H1 (cell line): ENCODE measurements at places on chromosomes 5 and 9. TPM values are rescaled to one million over a fixed set of nuclear protein-coding genes. Genes with fewer than 3 reads are reported as not detected.

- no peak overlapping the region for H3K27ac ChIP-seq
- DNase-seq = no peak
- H3K36me3 ChIP-seq = no peaks in the 10 kb centered on the region
- no peaks in the 10 kb centered on the region for H3K27me3 ChIP-seq
- H3K4me3 ChIP-seq = no peak overlapping the region
These were observed 64.7 kb downstream of the FRMD3 start for GRCh38 chr9:83473488-83473971.

GRCh38 chr9:35962126-35962906 is 4.4 kb upstream of the OR2S2 start:
- H3K27me3 ChIP-seq = no peaks in the 10 kb centered on the region
- H3K36me3 ChIP-seq = no peaks in the 10 kb centered on the region

Gene FOXI1
- total RNA-seq = not detected in 2 replicates

Gene DROSHA
- total RNA-seq = 122 and 124 TPM in 2 replicates

GRCh38 chr5:16784088-16784487 is 152.0 kb downstream of the MYO10 start:
- no peak overlapping the region for H3K27ac ChIP-seq
- H3K4me1 ChIP-seq = no peaks in the 10 kb centered on the region
- no peak for DNase-seq
- no peaks in the 10 kb centered on the region for H3K27me3 ChIP-seq
- no peak overlapping the region for H3K4me3 ChIP-seq

Gene SLC45A2
- not detected in 2 replicates for total RNA-seq

Gene CBY3
- 0.39 and 1.4 TPM in 2 replicates for total RNA-seq

DNA sequence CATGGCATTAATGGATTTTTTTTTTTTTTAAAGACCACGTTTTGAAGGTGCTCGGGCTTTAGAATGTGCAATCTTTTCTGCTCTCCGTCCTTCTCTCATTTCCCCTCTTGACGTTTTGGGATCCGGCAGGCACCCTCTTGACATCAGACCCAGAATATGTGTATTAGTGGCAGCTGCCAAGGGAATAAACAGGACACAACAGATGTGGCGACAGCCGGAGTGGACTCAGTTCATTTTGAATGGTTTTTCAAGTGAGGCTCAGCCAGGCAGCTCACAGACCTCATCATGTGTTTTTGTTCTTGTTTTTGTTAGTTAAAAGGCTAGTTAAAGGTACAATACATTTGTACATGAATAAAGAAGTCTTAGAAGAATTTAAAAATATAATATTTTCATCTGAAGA is 365.0 kb upstream of the SEMA6A start:
- no peaks in the 10 kb centered on the region; the same call in 1 of the 2 replicates for H3K27me3 ChIP-seq
- no peak overlapping the region for H3K27ac ChIP-seq
- H3K4me1 ChIP-seq = peaks cover 3% of the 10 kb centered on the region
- no peak overlapping the region for H3K4me3 ChIP-seq

Gene SLC31A2
- 1.5 and 2.0 TPM in 2 replicates for total RNA-seq

Gene LCNL1
- 0.15 TPM in 1 of 2 replicates, not detected in the other for total RNA-seq

DNA sequence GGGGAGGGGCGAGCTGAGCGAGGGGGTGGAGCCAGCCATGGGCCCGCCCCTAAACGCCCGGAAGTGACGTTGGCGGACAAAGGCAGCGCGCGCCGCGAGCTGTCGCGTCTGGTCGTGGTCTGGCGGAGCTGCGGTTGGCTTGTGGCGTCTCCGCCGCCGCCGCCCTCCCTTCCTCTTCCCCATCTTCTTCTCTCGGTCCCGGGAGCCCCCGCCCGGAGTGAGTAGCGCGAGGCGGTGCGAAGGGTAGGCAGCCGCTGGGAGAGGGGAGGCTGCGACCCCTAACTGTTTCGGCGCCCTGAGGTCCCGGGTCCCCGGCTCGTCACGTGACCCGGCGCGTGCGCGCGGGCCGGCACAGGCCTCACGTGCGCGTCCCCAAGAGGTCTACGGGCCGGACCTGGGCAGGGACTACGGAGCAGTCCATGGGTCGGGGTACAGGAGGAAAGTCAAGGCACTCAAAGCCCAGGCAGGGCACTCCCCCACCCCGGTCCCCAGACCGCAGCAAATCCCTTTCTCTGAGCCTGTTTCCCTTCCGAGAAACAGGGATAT is at the start of gene NTMT1:
Gene NTMT1 (plus strand): TSS at position 85 of the 546 bp plus-strand sequence. CDS start 6,541 bp downstream, outside the sequence.
- peak within 1 kb of the TSS; percentile 92 for H3K4me3 ChIP-seq
- H3K27ac ChIP-seq = peak within 1 kb of the TSS; percentile 88
- DNase-seq = peak; percentile 98
- peaks cover 9% of the 10 kb centered on the region for H3K27me3 ChIP-seq
- H3K36me3 ChIP-seq = no peaks in the 10 kb centered on the region
- peaks cover 10% of the 10 kb centered on the region for H3K4me1 ChIP-seq

- DNase-seq = no peak
- H3K4me1 ChIP-seq = peaks cover 77% of the 10 kb centered on the region
- H3K27me3 ChIP-seq = no peaks in the 10 kb centered on the region
- no peak overlapping the region for H3K27ac ChIP-seq
- no peak overlapping the region for H3K4me3 ChIP-seq
These were observed 22.6 kb upstream of the NOTCH1 start for GRCh38 chr9:136568288-136569081.

DNA sequence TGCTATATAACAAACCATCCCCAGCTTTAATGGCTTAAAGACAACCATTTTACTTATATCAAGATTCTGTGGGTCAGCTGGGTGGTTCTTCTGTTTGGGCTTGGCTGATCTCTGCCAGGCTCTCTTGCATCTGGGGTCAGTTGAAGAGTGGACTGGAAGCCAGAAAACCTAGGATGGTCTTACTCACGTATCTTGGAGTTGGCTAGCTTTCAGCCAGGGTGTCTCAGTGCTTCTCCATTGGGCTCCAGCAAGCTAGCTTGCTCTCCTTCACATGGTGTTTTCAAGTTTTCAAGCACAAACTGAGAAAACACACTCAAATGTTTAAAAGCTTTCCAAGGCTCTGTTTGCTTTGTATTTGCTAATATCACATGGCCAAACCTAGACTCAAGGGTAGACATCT is 146.8 kb downstream of the PIK3R1 start:
- DNase-seq = no peak
- no peak overlapping the region for H3K4me3 ChIP-seq
- no peaks in the 10 kb centered on the region for H3K4me1 ChIP-seq
- no peaks in the 10 kb centered on the region for H3K36me3 ChIP-seq
- H3K27ac ChIP-seq = no peak overlapping the region

GRCh38 chr5:149679876-149680809 is 50.0 kb upstream of the PPARGC1B start:
- H3K36me3 ChIP-seq = no peaks in the 10 kb centered on the region
- H3K4me1 ChIP-seq = no peaks in the 10 kb centered on the region
- no peak overlapping the region for H3K27ac ChIP-seq
- no peak for DNase-seq

- DNase-seq = no peak
- no peak within 1 kb of the TSS for H3K27ac ChIP-seq
- H3K4me3 ChIP-seq = no peak within 1 kb of the TSS
- no peaks in the 10 kb centered on the region for H3K27me3 ChIP-seq
- no peaks in the 10 kb centered on the region for H3K36me3 ChIP-seq
These were observed at the start of gene PCDHA7 for GRCh38 chr5:140833993-140834392. PCDHA7 (plus strand) TSS chr5:140834269; CDS start chr5:140834384, 115 bp downstream.

GRCh38 chr9:12739014-12739652 is 35.7 kb upstream of the LURAP1L start:
- no peaks in the 10 kb centered on the region for H3K4me1 ChIP-seq
- no peak overlapping the region for H3K4me3 ChIP-seq
- H3K27ac ChIP-seq = no peak overlapping the region
- H3K27me3 ChIP-seq = no peaks in the 10 kb centered on the region

DNA sequence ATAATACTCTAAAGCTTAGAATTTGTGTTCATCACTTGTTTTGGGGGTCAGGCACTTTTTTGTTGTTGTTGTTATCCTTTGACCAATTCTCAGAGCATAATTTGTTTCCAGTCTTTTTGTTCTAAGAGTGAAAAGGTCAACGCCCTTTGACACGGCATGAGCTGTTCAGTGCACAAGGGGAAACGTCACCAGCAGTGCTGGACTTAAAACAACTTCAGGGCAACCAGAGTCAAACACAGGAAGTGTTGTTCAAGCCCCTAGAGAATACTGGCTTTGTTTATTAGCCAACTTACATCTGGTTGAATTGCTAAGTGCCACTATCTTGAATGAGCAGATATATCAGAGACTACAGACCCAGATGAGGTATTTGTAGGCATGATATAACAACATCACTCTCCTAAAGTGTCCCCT is 368.9 kb downstream of the TMEM161B start:
- H3K36me3 ChIP-seq = no peaks in the 10 kb centered on the region
- H3K4me3 ChIP-seq = no peak overlapping the region

GRCh38 chr9:134024828-134025605 is at the start of gene BRD3OS:
BRD3OS (plus strand) TSS chr9:134025481; CDS start chr9:134026748, 1,267 bp downstream.
- no peaks in the 10 kb centered on the region for H3K27me3 ChIP-seq
- DNase-seq = peak; percentile 88
- H3K27ac ChIP-seq = no peak within 1 kb of the TSS
- H3K36me3 ChIP-seq = no peaks in the 10 kb centered on the region
- peak within 1 kb of the TSS; percentile 85 for H3K4me3 ChIP-seq

DNA sequence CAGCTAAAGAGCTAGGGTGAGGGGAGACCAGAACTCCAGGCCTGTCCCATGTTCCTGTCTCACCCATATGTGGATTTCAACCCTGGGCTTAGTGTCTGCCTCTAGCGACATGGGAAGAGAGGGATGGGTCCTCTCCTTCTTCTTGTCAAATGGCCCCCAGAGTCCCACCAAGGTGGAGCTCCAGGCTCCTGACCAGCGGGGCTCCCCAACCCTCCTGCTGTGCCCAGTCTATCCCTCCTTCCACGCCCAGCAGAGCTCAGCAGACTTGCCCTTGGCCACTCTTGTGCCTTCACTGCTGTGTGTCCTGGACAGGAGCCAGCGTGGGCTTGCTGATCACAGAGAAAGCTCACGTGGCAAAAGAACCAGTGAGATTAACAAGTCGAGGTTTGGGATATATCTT is 123.0 kb upstream of the GABRP start:
- H3K4me3 ChIP-seq = no peak overlapping the region
- H3K27ac ChIP-seq = no peak overlapping the region
- DNase-seq = no peak
- no peaks in the 10 kb centered on the region for H3K27me3 ChIP-seq

Gene HTR4
- total RNA-seq = not detected in 2 replicates

DNA sequence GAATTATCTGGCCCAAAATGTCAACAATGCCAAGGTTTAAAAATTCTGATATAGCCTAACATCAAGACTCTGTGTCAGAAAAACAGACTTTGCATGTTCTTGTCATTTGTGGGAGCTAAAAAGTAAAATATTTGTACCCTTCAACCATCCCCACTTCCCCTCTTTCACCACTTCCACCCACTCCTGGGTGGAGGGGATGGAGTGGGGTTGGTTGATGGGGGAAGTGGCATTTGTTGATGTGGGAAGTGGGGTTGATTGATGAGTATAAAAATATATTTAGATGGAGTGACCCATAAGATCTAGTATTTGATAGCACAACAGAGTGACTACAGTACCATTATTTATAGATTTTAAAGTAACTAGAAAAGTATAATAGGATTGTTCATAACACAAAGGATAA is 55.0 kb upstream of the C9orf72 start:
- no peak overlapping the region for H3K27ac ChIP-seq
- H3K36me3 ChIP-seq = no peaks in the 10 kb centered on the region
- no peak for DNase-seq
- peaks cover 4% of the 10 kb centered on the region; the same call in 1 of the 2 replicates for H3K4me1 ChIP-seq
- no peaks in the 10 kb centered on the region for H3K27me3 ChIP-seq

Gene FABP6
- 3.6 and 4.8 TPM in 2 replicates for total RNA-seq

GRCh38 chr9:127417131-127418036 is 6.8 kb upstream of the ZNF79 start:
- no peaks in the 10 kb centered on the region for H3K36me3 ChIP-seq
- H3K27me3 ChIP-seq = no peaks in the 10 kb centered on the region
- H3K27ac ChIP-seq = no peak overlapping the region
- no peak for DNase-seq
- peaks cover 2% of the 10 kb centered on the region; the same call in 1 of the 2 replicates for H3K4me1 ChIP-seq

Gene DMRT1
- total RNA-seq = not detected in 2 replicates

DNA sequence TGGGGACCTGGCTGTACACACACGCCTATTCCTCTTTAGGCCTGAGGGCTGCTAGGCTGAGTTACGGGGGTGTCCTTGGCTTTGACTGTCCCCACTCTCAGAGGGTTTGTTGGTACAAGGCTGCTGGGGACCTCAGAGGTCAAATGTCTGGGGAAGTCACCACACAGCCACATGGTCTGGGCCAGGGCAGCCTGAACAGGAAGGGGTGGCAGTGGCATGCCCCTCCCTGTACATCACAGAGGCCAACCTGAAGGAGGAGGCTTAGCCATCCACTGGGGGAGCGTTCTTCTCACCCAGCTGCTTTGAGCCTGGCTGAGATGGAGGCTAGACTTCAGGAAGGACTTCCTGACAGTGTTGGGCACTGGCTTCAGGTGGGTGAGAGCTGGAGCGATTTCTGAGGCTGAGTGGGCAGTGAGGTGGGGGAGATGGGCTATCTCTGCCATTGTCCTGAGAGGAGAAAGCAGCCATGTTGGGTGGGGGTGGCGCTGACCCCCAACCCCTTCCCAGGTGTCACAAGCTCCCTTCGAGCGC is 36.3 kb downstream of the CXXC5 start:
- no peak overlapping the region for H3K4me3 ChIP-seq
- H3K27ac ChIP-seq = no peak overlapping the region
- H3K27me3 ChIP-seq = no peaks in the 10 kb centered on the region
- DNase-seq = no peak
- H3K4me1 ChIP-seq = peaks cover 46% of the 10 kb centered on the region
- peaks cover 9% of the 10 kb centered on the region; the same call in 1 of the 2 replicates for H3K36me3 ChIP-seq

Gene ISL1
- total RNA-seq = 0.19 TPM in 1 of 2 replicates, not detected in the other

DNA sequence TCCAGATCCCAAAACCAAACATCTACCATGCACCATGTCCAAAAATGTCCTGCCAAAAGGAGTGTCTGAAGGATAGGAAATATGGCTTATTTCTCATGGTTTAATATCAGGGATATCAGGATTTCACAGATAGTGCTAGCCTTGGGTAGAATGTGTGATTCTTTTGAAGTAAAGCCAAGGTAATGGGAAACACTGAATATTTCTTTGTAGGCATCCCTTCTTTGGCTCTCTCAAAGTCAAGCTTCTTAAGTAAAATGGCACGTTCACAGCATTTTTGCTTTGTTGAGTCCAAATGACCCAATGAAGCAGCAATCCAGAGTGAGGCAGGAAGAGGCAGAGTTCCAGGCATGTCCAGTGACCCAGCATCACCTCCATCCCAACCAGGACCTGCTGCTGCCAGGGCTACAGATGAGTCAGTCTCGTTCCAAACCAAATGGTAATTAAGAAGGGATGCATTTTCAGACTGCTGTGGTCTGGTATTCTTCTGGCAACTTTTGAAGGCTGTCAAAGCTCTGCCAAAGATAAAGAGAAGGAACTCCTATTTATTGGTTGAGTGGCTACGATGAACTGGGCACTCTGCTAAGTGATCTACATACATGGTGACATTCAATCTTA is 678.8 kb upstream of the KLF4 start:
- H3K4me1 ChIP-seq = peaks cover 4% of the 10 kb centered on the region; the same call in 1 of the 2 replicates
- no peaks in the 10 kb centered on the region for H3K36me3 ChIP-seq
- H3K4me3 ChIP-seq = no peak overlapping the region

GRCh38 chr5:133327946-133328401 is 276.2 kb downstream of the HSPA4 start:
- no peaks in the 10 kb centered on the region for H3K36me3 ChIP-seq
- peak overlapping the region; percentile 6; the same call in 1 of the 2 replicates for H3K4me3 ChIP-seq
- no peak overlapping the region for H3K27ac ChIP-seq
- H3K4me1 ChIP-seq = peaks cover 37% of the 10 kb centered on the region
